ENCODE measurements at places on chromosomes 1 and 21. TPM values are rescaled to one million over a fixed set of nuclear protein-coding genes. Genes with fewer than 3 reads are reported as not detected.

Gene ILF2
- total RNA-seq = 352 TPM

Gene OLIG1
- total RNA-seq = 0.09 TPM

Gene KCNJ9
- total RNA-seq = not detected

Gene SLAMF1
- total RNA-seq = 74.6 TPM

Gene ACTA1
- total RNA-seq = not detected

Gene RNF186
- total RNA-seq = not detected

Gene DISP3
- 0.23 TPM for total RNA-seq

DNA sequence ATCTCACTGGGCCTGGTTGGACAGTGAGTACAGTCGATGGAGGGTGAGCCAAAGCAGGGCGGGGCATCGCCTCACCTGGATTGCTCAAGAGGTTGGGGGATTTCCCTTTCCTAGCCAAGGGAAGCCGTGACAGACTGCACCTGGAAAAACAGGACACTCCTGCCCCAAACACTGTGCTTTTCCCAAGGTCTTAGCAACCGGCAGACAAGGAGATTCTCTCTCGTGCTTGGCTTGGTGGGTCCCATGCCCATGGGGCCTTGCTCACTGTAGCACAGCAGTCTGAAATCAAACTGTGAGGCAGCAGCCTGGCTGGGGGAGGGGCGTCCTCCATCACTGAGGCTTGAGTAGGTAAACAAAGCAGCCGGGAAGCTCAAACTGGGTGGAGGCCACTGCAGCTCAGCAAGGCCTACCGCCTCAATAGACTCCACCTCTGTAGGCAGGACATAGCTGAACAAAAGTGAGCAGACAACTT is 11.3 kb downstream of the C1orf105 start:
- H3K36me3 ChIP-seq = peaks cover 9% of the 10 kb centered on the region
- no peak overlapping the region for H3K27ac ChIP-seq
- H3K4me1 ChIP-seq = peaks cover 23% of the 10 kb centered on the region
- DNase-seq = no peak
- no peak overlapping the region for H3K4me3 ChIP-seq

DNA sequence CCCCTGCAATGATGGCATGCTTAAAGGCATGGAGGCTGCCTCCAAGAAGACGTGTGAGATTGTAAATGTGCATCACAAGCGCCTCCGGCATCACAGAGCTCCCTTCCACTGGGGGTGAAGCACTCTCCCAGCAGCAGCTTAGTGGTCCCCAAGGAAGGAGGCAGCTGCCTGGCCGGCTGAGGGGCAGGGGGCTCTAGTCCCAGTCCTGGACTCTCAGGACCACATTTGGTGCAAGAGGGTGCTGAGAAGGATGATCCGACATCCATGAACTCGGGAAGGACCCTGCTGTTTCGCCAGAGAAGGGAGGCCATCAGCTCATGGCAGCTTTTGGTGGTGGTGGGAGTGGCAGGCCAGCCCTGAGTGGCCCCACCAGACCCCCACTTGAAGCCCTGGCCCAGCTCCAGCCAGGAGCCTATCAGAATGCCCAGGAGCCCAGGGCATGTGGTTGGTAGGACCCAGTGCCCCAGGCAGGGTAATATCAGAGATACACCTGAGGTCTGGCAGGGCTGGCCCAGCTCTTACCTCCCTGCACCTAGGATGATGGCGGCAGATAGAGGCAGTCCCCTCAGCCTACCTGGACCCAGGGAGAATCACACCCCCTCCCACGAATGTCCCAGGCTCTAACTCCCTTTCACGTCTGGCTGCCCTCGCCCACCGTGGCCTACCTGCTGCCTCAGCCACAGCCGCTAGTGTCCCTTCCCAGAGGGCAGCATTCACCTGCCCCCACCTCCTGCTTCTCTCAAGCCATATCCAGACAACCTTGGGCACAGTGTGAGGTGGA is 2.4 kb upstream of the WNT9A start:
- H3K27me3 ChIP-seq = peaks cover 37% of the 10 kb centered on the region
- H3K27ac ChIP-seq = no peak overlapping the region
- DNase-seq = no peak
- H3K4me3 ChIP-seq = no peak overlapping the region
- no peaks in the 10 kb centered on the region for H3K36me3 ChIP-seq

DNA sequence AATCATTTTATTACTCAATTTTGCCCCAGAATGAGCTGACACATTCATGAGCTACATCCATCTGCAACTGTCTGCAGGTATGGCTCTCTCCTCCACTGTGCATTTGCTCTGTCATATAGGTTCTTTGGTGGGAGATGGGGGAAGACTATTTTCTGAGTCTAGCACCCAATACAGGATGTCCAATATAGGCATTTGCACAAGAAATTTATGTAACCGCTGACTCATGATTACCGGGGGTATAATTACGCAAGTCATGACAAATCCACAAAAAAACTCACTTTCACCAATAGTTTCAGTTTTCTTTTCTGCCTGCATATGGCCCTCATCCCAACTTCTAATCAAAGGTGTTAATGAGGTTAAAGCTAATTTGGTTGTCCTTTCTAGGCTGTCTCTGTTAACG is 17.5 kb upstream of the VSIG8 start:
- no peak overlapping the region for H3K27ac ChIP-seq
- H3K27me3 ChIP-seq = peaks cover 1% of the 10 kb centered on the region
- DNase-seq = no peak

GRCh38 chr1:63545780-63546179 is 22.5 kb downstream of the EFCAB7 start:
- peaks cover 5% of the 10 kb centered on the region for H3K36me3 ChIP-seq
- no peak overlapping the region for H3K27ac ChIP-seq
- H3K4me3 ChIP-seq = no peak overlapping the region
- H3K4me1 ChIP-seq = peaks cover 4% of the 10 kb centered on the region

GRCh38 chr1:225559326-225559725 is 93.6 kb downstream of the ENAH start:
- H3K27me3 ChIP-seq = peaks cover 8% of the 10 kb centered on the region
- no peak overlapping the region for H3K4me3 ChIP-seq
- H3K4me1 ChIP-seq = no peaks in the 10 kb centered on the region
- H3K27ac ChIP-seq = no peak overlapping the region
- no peak for DNase-seq

DNA sequence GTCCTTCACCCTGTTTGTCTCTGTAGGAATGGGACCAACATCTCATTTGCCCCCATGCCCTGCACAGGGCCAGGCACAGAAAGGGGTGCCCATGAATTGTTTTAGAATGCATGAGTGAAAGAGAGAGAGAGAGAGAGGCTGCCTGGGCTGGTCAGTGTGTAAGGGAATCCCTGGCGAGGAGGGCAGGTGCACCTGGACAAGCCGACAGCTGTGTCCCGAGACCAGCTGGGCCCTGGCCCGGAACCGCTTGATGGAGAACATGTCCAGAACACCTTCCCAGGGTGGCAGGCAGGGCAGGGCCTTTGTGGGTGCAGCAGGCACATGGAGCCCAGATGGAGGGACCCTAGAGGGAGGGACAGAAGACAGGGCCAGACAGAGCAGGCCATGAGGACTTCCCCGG is 22.7 kb downstream of the SPOCD1 start:
- no peaks in the 10 kb centered on the region for H3K36me3 ChIP-seq
- peaks cover 16% of the 10 kb centered on the region for H3K27me3 ChIP-seq
- peaks cover 1% of the 10 kb centered on the region for H3K4me1 ChIP-seq
- H3K27ac ChIP-seq = no peak overlapping the region

GRCh38 chr1:201350884-201351283 is 26.6 kb downstream of the TNNT2 start:
- DNase-seq = no peak
- H3K4me1 ChIP-seq = no peaks in the 10 kb centered on the region
- no peak overlapping the region for H3K4me3 ChIP-seq
- no peaks in the 10 kb centered on the region for H3K36me3 ChIP-seq
- H3K27ac ChIP-seq = no peak overlapping the region

DNA sequence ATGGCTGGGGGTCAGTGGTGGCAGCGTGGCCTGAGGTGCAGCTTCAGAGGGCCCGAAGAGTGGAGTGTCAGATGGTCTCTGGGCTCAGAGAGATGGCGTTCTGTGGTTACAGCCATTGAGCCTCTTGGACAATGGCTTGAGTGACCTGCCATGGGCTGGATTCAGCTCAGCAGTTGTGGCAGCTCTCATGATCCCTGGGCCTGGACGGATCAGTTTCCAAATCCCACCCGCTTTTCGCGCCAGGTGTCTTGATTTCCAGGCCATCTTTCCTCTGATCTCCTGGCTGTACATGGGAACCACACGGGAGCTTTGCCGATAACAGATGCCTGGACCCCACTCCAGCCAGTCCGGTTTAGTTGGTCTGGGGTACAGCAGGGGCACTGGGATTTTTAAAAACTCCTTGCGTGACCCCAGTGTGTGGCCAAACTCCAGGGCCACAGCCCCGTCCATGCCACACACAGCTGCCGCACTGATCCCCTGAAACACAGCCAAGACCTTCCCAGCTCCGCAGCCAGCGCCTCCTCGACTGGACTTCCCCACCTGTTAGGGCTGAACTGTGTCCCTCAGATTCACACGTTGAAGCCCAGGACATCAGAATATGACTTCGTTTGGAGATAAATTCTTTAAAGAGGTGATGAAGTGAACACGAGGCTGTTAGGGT is 67.9 kb downstream of the ATP5PO start:
- DNase-seq = no peak
- H3K27me3 ChIP-seq = no peaks in the 10 kb centered on the region
- no peaks in the 10 kb centered on the region for H3K4me1 ChIP-seq

Measured in activated T-helper 2 cell treated with anti-CD3 and anti-CD28 coated beads, Interferon-gamma antibody, Interleukin-2, Interleukin-4, amounts not matched to agents 10 μg/mL and 5 μg/mL and 100 μg/mL, durations not matched to agents 14 hours and 24 hours and 36 hours (primary cell).